ENCODE measurements at places on chromosomes 1 and 21.

DNA sequence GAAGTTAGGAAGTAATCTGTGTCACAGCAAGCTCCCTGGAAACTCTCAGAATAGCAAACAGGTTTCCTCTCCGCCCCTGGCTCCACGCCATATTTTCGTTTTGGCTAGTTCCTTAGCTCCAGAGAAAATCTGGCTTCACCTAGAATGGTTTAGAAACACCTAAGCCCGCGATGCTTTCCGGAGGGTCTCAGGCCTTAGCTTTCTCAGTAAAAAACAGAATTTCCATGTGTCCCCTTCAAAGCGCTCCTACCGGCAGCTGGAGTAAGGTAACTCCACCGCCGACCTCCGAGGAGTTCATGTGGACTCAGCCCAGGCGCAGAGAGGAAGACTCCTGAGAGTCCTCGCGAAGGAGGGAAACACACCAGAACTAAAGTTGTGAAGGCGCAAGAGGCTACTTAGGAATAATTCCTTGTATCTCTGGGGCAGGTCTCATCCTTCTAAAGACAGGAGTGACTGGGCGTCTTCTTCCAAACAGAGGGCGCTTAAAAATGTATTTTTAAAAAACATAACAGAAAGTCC, 406 bp downstream of the KIAA0040 start:
- no peak for DNase-seq

DNA sequence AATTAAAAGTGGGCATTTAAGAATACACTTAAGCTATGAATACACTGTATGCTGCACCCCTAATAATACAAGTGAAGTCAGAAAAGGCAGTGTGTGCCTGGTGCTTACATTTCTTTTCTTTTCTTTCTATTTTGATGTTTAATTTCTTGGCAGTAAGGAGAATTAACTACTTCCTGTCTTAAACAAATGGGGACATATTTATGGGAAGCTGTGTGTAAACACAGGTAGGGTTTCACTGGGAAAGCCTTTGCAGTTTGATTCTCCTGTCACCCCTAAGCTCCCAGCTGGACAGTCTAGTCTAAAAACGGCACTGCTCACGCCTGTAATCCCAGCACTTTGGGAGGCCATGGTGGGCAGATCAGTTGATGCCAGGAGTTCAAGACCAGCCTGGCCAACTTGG, 146.0 kb downstream of the MIS18A start:
- no peak for DNase-seq

DNA sequence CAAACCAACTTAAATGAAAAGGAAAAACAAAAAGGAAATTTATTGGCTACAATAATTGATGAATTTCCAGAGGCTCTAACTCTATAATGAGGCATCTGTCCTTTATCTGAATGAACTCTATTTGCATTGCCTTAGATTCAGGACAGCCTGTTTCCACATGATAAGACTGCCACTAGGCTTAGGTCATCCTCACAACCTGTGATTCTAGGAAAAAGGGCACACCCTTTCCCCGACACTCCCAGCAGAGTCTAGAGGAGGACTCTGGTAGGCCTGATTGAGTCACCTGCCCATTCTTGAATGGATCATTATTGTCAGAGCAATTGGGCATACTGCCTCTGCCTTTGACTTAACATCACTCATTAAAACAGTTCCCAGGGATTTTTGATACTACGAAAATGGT, 262.8 kb downstream of the TPR start:
- no peak for DNase-seq

- no peak for DNase-seq
These were observed 138.4 kb downstream of the SYT2 start for GRCh38 chr1:202571719-202572339.

DNA sequence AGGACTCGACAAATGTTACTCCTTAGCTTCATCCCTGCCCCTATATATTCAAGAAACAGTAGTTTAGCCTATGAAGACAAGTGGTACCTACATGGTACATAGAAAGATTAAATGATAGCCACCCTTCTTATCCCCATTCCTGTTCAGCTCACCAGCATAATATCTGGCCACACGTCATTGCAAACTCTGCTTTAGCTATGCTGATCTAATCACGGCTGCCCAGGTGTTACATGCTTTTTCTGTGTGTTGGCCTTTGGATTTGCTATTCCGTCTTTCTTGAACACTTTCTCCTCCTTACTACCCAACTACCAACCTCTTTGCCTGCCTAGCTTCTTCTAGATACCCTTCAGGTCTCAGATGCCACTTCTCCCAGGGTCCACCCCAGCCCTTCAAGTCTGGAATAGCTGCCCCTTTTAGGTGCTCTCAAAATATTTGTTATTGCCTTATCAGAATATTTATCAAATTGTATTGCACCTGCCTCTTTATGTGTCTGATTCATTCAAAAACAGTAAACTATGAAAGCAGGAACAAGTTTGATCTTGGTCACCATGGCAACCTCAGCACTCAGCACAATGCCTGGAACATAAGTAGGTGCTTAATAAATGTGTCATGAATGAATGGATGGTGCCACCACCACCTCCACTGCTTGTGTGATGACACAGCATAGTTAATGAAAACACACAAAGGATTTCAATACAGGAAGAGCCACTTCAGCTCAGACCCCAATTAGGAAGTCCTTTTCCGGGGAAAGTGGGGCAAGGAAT, 11.4 kb upstream of the DNASE2B start:
- no peak for DNase-seq

- no peak for DNase-seq
These were observed 62.9 kb downstream of the TRABD2B start for GRCh38 chr1:47934243-47934805.

DNA sequence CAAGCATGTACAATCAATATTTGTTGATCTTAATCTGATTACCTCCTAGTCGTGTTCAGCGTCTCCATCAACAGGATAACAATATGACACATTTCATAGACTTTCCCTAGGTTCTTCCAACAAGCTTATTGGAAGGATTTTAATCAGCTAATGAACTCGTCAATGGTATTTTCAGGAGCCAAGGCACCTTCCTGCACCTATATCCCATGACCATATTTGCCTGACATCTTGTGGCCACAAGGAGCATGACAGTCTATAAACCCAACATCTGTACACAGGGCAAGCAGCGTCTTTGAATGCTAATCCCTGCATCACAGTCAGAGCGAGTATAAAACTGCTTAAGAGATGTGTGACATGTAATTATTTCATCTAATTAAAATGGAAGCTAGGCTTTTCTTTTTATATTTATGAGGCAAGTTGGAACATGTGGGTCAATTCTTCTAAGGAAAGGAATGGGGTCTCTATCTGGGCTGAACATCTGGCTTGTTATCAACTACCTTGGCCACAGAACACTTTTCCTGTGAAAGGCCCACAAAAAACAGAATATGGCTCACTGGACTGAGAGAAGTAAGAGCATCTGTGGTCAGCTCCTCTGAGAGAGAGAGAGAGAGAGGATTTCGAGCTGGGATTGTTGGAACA, 388.8 kb downstream of the NTNG1 start:
- no peak for DNase-seq

GRCh38 chr1:221200464-221200863, 321.2 kb downstream of the HLX start:
- DNase-seq: no peak

GRCh38 chr1:182845379-182845778, 6.2 kb downstream of the DHX9 start:
- no peak for DNase-seq

GRCh38 chr1:201945863-201946223, 505 bp downstream of the LMOD1 start:
- no peak for DNase-seq

DNA sequence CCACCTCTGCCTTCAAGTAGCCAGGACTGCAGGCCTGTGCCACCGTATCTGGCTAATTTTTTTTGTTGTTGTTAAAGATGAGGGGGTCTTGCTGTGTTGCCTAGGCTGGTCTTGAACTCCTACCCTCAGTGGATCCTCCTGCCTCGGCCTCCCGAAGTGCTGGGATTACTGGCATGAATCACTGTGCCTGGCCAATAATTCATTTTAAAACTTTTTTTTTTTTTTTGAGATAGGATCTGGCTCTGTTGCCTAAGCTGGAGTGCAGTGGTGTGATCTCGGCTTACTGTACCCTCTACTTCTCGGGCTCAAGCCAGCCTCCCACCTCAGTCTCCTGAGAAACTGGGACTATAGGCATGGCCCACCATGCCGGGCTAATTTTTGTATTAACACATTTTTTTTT, 3.5 kb downstream of the CDC73 start:
- no peak for DNase-seq

- no peak for DNase-seq
These were observed 132.4 kb upstream of the TIAM1 start for GRCh38 chr21:31476263-31477022.

GRCh38 chr1:41371630-41372599, 10.7 kb downstream of the FOXO6 start:
- DNase-seq: no peak

GRCh38 chr1:14320518-14320917, 278.0 kb upstream of the KAZN start:
- DNase-seq: no peak

DNA sequence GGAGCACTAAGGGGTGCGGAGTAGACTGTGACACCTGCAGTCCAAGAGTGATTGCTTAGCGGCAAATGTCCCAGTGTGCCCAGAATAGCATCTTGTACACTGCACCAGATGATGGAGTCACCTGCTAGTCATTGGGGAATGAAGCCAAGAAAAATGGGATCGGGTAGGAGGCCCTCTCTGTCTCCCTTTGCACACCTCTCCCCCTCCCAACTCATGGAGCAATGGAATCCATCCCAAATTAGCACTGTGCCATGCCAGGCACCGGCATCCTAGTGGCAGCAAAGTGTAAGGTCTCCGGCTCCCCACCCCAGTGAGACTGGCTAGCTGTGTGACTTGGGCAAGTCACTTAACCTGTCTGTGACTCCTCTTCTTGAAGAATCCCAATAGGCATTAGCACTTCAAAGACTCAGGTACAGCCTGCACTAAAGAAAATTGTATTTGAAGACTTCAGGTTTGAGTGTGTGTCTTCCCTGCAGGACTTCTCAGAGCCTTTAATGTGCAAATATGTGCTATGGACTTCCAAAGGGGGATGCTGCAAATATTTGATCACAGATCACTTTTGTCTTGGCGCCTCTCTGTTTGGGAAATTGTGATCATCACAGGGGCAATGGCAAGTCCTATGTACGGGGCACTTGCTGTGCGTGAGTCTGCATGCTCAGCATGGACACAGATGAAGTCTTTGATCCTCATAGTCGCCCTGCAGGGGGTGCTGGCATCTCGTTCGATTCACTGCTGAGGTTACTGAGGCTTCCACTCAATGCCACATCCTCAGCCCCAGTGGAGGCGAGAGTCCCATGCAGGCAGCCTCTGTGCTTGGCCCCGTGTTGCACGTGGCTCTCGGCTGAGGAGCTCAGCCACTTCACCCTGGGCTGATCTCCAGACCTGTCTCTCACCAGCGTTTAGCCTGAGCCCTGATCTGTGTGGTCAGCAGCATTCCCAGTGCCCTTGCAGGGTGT, 272.9 kb upstream of the C1orf174 start:
- no peak for DNase-seq

GRCh38 chr1:196063952-196064351, 544.3 kb downstream of the KCNT2 start:
- DNase-seq: no peak

DNA sequence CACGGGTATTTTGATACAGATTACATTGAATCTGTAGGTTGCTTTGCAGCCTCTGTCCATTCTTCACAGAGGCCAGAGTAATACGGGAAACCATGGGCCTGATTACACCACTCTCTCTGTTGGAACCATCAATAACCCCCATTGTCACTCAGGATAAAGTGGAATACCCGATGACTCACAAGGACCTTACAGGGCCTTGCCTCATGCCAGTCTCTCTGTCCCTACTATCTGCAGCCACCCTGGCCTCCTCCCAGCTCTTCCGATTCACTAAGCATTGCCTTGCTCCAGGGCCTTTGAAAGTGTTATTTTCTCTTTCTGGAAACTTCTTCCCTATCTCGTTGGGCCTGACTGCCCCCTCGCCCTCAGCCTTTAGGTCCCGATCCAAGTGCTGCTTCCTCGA, 61.7 kb downstream of the HMGB4 start:
- no peak for DNase-seq

DNA sequence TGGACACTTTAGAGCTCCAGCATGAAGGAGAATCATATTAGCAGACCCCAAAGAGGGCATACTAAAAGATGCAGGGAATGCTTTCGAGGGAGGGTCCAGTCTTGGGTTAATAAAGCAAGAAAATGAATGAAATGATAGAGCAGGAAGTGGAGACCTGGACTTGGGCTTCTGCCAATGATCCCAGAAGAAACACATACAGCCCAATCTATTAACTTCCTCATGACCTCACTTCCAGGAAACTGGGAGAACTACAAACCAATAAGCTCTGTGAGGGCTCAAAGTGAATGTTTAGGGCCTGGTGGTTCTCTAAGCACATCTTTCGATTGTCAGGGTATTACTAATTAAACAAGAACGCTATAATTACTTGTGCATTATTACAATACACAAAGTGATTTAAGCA, 53.6 kb upstream of the SSX2IP start:
- no peak for DNase-seq

GRCh38 chr1:188888386-188888785, 1589.3 kb downstream of the BRINP3 start:
- no peak for DNase-seq

- no peak for DNase-seq
These were observed 38.4 kb downstream of the LHX8 start for GRCh38 chr1:75172556-75172955.

DNA sequence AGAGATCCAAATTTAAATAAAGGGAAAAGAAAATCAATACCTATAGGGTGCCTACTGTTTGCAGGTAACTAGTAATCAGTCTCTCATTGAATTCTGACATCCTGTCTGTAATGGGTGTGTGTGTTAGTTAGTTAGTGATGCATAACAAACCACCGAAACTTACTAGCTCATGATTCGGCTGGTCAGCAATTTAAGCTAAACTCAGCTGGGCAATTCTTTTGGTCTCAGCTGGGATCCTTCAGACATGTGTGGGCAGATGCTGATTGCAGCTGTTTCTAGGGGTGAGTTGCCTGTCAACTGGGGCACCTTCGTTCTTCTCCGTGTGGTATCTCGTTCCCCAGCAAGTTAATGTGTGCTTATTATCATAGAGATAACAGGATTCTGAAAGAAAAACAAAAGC, 40.2 kb upstream of the ZNF124 start:
- DNase-seq: no peak

GRCh38 chr1:11707621-11708276, 16.2 kb downstream of the DRAXIN start:
- no peak for DNase-seq

DNA sequence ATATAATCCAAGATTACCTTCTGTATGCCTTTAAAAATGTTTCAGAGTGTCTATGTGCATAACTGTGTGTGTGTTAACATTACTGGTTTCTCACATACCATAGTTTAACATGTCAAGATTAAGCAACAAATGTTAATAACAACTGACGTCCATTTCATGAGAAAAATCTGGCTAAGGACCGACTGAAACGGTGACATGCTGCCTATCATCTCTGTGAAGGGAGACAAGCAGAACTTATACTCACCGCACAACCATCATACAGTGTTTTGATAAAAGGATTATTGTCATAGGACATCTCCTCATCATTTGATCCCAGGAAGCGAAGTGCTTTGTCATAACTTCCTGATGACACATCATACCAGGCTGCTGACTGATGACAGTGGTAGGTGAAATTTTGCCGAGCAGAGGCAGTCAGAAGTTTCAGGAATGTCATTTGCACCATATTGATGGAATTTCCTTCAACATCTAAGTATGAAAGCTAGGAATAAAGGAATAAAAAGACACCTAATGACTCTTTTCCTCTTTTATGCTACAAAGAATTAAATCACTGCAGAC, 228.8 kb downstream of the COL11A1 start:
- no peak for DNase-seq

- DNase-seq: no peak
These were observed 29.1 kb upstream of the SOAT1 start for GRCh38 chr1:179264507-179264906.
